ENCODE measurements at places on chromosomes 4 and X.

DNA sequence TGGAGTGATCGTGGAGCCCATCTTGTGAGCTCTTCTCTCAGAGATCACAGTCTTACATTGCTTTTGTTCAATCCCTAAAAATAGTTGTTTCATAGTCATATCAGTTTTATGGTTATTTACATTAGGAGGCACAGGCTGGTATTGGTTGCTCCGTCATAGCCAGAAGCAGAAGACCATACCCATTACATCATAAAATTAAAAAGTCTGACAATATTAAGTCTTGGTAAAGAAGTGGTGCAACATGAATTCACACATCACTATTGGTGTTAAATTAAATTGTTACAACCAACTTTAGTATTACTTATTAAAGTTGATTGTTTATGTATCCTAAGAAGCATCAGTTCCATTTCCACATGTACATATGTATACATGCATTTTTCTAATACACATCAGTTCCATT lies 84.6 kb downstream of the LARP1B start:
- no peak for DNase-seq

GRCh38 chr4:81431971-81432370 lies 39.7 kb downstream of the RASGEF1B start:
- DNase-seq, result no peak

GRCh38 chr4:123617791-123618190 lies 221.2 kb downstream of the SPRY1 start:
- DNase-seq, result no peak

DNA sequence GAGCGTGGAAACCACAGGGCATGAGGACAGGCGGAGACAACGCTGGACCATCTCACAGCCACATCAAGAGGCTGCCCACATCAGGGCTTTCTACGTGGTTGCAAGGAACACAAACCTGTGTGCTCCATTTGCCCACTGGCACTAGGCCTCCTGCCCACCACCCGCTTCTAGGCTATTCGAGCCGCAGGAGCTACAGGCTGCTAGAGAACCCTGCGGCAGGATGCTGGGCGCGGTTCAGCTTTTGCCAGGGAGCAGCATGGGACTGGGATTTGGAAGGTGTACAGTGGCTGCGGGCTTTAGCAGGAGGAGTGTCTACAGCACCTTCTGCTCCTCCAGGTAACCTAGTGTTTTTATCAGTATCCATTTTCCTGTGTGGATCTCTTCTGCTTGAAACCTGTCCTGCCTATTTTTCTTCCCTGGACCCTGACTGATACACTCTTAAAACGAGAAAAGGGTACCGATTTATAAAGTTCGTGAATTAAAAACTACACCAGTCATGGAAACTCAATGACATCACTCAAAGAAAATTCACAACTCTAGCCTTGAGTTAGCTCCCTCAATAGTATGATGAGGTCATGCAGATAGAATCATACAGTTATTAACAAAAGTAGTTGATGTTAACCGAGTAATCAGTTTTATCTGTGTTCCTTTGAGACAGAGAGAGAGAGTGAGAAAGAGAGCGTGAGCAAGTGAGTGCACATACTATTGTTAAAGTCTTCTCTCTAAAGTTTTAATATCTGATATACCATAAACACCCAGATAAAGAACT lies 12.8 kb downstream of the NOP14 start:
- DNase-seq, result no peak

GRCh38 chr4:54675721-54676461 lies 18.1 kb downstream of the KIT start:
- DNase-seq, result no peak

- no peak for DNase-seq
These were observed 41.8 kb downstream of the RAB40A start for GRCh38 chrX:103477496-103477895.

- no peak for DNase-seq
These were observed 642.6 kb upstream of the FAM241A start for GRCh38 chr4:111502626-111503025.

DNA sequence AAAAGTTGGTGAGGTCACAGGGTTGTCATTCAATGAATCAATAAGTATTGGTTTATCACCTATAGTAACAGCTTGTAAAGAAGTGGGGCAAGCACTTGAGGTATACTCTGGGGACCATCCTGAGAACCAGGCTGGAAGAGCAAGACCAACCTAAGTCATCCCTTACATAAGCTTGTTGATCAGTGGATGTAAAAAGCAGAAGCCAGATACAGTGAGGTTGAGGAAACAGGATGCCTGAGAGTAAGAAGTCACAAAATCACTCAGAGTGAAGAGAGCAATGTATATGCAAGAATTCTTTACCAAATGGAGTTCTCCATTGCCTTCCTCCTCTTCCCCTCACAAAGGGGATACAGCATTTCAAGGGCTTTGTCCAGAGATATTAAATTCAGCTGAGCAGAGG lies 76.3 kb upstream of the PACRGL start:
- no peak for DNase-seq

- no peak for DNase-seq
These were observed 83.5 kb upstream of the GRPR start for GRCh38 chrX:16039834-16040233.

DNA sequence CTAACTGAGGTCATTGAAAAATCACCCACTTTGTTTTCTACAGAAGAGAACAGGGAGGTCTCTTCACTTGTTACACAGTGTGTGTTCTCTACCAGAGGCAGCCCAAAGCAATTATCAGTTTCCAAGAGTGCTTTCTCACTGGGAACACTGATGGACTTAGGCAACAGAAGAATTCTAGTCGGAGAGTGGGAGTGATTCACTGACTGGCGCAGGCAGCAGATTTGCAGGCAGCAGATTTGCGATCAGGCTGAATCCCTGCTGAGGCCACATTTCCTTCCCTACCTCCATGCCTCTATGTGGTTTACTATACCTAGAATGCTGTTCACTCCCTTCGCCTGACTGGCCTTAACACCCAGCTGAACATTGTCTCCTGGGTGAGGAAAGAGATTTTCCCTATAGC lies 6.6 kb downstream of the OCIAD2 start:
- DNase-seq, result no peak

- DNase-seq, result no peak
These were observed 18.9 kb downstream of the CNGA2 start for GRCh38 chrX:151753313-151754046.

- DNase-seq, result no peak
These were observed 776 bp downstream of the RBM47 start for GRCh38 chr4:40628888-40629287.

DNA sequence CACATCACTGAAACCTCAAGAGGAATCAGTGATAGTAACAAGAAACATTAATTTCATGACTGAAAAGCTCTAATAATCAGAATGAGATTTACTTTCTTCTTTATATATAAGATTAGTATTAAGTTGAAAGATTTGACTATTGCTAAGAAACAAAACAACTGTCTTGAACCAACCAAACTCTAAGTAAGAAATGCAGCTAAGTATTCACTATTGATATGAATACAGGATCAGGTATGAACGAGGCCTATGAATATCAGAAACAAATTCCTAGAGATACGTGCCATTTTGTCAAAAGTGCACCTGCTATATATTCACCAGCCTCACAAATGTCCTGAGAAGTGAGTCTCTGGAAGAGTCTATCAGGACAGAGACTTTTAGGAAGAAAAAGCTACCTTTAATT lies 32.1 kb downstream of the GATB start:
- DNase-seq, result no peak

DNA sequence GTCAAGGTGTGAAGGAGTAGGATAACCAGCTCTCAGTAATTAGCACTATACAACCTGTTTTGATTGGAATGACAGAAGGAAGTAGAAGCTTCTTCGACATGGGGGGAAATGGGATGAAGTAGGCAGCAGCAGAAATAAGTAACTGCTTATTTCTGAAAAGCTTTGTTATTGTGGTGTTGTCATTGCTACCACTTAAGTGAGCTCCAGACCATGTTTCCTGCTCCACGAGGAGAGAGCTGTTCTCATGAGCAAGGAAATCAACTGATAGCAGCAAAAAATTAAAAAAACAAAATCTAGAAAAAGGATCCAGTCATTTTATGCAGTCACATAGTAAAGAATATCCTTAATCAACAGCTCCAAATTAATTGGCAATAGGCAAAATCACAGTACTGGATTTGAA lies 106.1 kb upstream of the TLL1 start:
- DNase-seq, result no peak

Data from stimulated activated CD4-positive, alpha-beta T cell treated with anti-CD3 and anti-CD28 coated beads, TNF-alpha, amount 100 ng/mL, for 4 hours (primary cell).